ENCODE measurements at places on chromosomes 3 and 15.

DNA sequence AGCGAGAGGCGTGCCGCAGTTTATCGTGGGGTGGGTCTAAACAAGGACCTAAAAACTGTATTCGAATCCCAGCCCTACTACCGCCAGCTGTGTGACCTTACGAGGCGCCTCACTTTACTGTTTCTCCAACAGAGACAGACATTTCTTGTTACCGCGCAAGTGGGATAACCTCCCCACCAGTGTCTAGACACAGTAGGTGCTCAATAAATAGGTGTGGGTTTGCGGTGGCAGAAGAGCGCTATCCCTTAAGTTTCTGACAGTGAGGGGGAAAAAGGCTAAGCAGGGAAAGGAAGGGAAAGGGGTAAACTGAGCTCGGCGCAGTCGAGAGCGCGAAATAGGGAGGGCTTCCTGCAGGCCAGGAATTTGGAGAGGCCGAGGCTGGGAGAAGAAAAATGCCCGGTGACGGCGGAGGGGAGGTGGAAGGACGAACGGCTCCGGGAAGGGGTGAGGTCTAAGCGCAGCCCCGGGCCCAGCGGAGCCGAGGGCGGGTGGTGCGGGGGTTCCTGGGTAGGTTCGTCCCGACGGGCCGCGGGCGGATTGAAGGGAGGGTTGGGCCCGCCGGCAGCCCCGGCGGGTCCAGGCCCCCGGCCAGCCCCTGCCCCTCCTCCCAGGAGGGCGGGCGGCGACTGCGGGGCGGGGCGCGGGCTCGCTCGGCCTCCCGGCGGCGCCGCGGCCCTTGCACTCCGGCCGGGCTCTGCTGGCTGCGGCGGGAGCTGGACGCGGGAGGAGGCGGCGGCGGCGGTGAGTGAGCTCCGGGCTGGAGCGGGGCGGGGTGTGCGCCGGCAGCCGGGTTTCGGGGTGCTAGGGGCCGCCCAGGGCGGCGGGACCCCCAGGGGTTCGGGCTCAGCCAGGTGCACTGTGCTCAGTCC lies at the start of gene CGNL1:
CGNL1 (plus strand) TSS at position 679 of the 869 bp plus-strand sequence. CDS start 61,495 bp downstream, outside the sequence.
- DNase-seq, result no peak

- DNase-seq, result no peak
These were observed 191.3 kb downstream of the PDE8A start for GRCh38 chr15:85172846-85173490.

- DNase-seq, result no peak
These were observed 108.8 kb downstream of the FAIM start for GRCh38 chr3:138717348-138717747.

DNA sequence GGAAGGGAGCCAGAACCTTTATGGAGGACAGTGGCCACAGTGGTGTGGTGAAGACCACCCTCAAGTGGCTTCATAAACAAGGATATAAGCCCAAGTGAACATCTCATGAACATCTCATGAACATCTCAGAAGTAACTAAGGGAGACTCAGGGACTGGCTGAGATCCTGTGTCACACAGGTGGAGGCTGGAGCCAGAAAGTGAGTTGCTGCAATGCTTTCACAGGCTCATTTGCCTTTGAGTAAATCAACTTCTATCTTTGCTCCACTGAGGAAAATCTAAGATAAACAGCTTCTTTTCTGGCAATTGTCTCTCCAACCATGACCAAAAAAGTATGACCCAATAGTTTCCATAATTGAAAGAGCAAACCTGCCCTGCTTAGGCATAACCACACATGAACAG lies 152.9 kb downstream of the CADPS start:
- DNase-seq, result no peak

DNA sequence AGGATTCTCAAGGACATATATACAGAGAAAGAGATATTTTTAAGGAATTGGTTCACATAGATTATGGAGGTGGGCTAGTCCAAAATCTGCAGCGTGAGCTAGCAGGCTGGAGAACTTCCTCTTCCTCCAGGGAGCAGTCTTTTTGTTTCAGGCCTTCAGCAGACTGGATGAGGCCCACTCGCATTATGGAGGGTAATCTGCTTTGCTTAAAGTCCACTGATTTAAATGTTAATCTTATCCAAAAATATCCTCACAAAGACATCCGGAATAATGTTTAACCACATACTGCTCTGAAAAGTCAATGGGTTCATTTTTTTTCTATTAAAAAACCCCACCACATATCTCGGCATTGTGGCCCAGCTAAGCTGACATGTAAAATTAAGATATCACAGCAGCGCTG lies 22.2 kb upstream of the NRROS start:
- DNase-seq, result no peak

GRCh38 chr3:90007778-90008499 lies 900.5 kb downstream of the EPHA3 start:
- DNase-seq, result no peak
